ENCODE measurements at places on chromosomes 1 and 21.

DNA sequence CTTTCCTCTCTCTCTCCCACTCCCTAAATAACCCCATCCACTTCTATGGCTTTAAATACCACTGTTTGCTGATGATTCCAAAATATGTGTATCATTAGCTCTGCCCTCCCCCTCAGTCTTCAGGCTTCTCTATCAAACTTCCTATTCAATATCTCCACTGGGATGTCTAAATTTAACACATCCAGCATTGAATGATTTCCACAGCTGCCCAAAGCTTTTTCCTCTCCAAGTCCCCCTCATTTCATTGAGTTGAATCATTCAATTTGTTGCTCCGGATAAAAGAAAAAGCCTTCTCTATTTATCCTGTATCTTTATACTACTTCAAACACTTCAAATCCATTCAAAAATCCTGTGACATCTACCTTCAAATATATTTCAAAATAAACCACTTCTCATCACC lies 225.0 kb downstream of the SEC16B start:
- DNase-seq: no peak

DNA sequence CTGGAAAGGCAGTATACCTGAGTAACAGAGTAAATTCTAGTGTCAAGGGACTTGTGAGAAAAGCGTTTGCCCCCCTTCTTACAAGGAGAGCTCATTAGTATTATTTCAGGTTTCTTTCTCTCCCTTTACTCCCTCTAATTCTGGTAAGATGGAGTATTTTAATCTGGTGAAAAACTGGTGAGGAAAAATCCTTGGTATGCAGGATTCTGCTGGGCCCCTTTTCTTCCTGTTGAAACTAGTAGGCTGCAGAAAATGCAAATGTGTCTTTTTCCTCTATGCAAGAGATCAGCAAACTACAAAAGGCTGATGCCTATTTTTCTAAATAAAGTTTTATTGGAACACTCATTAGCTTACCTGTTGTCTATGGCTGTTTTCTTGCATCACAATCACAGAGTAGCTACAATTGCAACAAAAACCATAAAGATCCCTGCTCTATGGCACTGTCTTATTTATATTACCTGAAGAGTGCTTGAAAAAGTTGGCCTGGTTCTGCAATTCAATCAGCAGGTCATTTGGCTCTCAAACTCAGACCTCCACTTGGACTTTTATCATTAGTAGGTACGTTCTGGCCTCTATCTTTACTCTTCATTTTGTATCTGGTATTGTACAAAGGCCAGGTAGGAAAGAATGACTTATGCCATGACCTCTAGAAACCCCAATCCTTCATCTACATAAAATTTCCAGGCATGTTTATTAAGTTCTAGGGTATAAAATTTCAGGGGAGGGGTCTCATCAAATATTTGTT lies 109.6 kb downstream of the AKT3 start:
- DNase-seq: no peak

- DNase-seq: no peak
Measured at GRCh38 chr1:160086456-160086892, 5.1 kb downstream of the KCNJ9 start.

DNA sequence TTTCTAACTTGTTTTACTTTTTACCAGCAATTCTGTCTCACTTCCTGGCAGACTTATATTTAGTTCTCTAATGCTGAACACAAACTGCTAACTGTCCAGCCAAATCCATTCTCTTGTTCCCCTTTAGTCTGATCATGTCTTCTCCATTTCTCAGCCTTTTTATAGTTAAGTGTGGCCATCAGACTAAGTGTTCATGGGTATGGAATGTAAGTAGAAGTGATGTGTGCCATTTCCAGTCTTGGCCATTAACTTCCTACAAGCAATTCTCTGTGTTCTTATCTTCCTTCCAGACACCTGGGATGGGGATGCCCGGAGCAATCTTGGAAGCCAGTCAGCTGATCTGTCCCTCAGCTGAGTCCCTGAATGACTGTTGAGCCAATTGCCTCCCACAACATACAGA lies 165.8 kb downstream of the ST6GALNAC3 start:
- no peak for DNase-seq

DNA sequence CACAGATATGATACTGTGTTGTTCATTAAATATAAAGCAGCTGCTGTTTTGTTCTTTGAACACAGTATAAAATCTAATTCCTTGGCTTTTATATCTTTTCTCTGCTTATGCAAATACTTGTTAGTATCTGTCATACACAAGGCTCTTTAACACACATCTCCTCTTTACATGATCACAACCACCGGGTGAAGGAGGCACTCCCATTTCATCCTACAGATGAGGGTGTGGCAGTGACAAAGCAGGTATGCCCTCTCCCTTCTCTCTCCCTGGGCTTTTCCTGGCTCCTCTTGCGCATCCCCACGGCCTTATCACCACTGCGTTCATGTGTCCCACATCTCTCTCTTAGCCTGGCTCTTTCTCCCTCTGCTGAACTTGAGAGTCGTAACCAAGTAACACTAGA lies 38.2 kb downstream of the JUN start:
- DNase-seq: no peak

GRCh38 chr1:44471911-44472453 lies 66.9 kb downstream of the RNF220 start:
- no peak for DNase-seq

DNA sequence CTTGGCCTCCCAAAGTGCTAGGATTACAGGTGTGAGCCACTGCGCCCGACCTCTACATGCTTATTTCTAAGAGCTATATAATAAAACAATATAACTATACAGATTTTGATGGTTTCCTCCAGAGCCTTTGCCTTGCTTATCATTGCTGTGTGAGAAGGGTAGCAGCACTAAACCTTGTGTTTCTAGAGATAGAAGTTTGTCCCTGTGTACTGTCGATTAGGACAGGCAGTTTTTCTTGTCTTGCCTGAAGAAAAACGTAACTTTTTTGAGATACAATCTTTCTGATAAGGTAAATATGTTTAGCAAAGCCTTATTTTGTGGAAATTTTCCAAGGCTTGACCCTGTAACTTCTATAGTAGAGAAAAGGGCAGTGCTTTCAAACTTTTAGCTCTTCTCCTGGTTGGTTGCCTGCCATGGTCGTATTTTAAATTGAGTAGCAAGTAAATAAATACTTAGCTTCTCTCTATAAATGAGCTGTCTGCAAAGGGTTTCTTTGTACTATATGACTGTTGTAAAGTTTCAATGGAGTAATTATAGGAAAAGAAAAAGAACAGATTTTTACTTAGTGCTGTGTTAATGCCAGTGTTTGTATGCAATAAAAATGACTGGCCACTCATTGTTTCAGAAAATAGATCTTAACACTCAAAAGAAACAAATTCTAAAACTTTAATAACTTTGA lies 86.4 kb upstream of the CACYBP start:
- no peak for DNase-seq

DNA sequence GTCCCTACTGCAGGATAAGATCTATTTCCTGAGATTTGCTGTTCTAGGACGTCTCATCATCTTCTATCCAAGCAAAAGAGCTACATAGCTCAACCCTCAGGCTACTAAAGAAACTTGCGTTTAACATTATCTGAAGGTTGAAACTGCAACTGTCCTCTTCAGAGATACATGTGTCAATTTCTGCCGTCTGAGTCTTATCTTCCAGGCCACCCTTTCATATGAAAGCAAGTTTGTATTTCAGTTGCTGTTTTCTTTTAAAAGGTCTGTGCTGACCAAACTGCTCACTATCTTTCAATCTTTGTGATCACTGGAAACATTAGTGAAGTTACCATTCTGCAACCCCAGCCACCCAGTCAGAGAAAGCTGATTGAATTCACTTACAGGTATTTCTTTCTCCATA lies 108.6 kb upstream of the RAB3GAP2 start:
- no peak for DNase-seq

GRCh38 chr1:158037866-158038359 lies 44.5 kb downstream of the KIRREL1 start:
- DNase-seq: no peak

- no peak for DNase-seq
Measured at GRCh38 chr1:12342401-12343003, 112.7 kb downstream of the VPS13D start.

DNA sequence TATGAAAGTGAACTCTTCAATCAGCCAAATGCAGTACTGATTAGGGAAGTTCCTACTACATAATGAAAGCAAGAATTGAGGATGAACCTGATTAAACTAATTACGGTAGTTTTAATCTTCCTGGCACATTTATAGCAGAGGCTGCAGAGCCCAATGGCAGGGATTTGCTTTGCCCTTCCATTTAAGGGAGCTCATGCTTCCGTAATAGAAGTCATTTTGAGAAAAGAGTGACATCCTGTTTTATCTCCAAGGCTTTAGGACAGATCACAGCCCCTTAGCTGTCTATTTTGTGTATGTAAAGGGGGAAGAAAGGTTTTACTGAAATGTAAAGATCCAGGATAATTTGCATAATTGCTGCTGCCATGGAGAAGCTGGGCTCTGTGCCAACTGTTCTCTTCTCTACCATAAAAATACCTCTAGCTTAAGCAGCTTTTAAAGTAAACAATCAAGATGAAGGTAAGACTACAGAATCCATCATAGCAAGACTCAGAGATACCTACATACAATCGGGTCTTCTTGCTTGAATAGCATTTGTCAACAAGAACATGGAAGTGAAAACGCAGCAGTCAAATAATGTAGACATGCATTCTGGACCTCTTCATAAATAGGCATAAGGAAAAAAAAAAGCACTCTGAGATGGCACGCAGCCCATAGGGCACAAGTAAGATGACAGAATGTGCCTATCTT lies 62.5 kb downstream of the ASH1L start:
- no peak for DNase-seq

- DNase-seq: no peak
Measured at GRCh38 chr1:109927911-109928321, 17.3 kb downstream of the CSF1 start.

DNA sequence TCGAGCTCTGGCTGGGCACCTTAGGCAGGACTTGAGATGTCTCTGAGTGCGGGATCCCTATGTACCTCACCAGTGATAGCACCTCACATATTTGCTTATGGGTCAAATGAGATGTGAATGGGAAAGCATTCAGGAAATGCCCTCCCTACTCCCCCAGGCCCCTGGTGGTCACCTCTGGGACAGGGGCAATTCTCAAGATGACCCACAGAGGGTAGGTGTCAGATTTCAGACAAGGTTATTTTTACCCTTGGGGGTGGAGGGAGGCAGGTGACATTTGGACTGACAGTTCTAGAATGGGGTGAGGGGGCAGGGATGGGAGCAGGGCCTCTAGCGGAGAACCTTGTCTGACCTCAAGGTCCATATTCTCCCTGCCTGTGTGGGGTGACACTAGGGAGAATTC lies 27.1 kb downstream of the ACOT11 start:
- no peak for DNase-seq

- DNase-seq: no peak
Measured at GRCh38 chr1:229863651-229864545, 203.1 kb upstream of the GALNT2 start.

DNA sequence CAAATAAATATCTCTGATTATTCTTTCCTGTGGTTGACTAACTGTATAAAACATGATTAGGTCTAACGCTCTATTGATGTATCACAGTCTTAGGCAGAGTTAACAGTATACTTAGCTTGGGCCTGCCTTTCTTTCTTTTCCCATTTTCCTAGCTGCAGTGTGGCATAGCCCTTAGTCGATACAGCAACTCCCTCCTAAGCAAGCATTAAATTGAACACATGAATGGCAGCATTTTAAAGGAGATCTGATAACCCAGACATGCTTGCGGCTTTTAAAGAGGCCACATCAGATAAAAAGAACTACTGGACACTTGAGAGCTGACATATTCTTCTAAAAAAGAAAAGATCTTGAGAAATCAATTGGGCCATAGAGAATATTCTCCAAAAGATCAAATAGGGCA lies 312.0 kb upstream of the TMPRSS15 start:
- no peak for DNase-seq

GRCh38 chr1:223609977-223610376 lies 55.5 kb downstream of the CAPN8 start:
- DNase-seq: no peak

- no peak for DNase-seq
Measured at GRCh38 chr1:64846573-64847430, 101.9 kb downstream of the RAVER2 start.

GRCh38 chr21:28283641-28284490 lies 708.8 kb downstream of the LTN1 start:
- DNase-seq: no peak

- DNase-seq: no peak
Measured at GRCh38 chr1:28815533-28816185, 3.7 kb downstream of the OPRD1 start.

GRCh38 chr1:226404063-226404903 lies 3.6 kb downstream of the PARP1 start:
- DNase-seq: no peak

GRCh38 chr1:18408656-18409370 lies 71.9 kb upstream of the KLHDC7A start:
- no peak for DNase-seq

DNA sequence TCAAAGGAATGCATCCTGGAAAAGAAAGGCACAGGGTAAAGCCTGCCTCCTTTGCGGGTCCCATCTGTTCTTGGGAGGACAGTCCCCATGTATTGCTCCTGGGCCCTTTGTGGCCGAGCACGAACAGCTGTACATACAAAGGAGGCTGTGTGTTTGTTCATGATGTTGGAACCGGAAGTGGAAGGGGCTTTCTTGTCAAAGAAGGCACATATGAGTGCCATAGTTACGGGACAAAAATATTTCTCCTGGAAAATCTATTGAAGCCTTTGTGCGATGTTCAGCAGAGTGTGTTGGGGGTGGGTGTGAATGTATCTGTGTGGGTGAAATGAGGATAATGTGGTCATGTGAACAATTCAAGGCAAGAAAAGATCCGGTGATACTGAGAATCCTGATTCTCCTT lies 297.6 kb downstream of the DISC1 start:
- DNase-seq: no peak

GRCh38 chr1:212951947-212952640 lies 1.8 kb downstream of the VASH2 start:
- no peak for DNase-seq

GRCh38 chr1:6162341-6162740 lies 17.8 kb downstream of the CHD5 start:
- no peak for DNase-seq

- DNase-seq: no peak
Measured at GRCh38 chr1:211501711-211502400, 9.9 kb upstream of the RD3 start.

DNA sequence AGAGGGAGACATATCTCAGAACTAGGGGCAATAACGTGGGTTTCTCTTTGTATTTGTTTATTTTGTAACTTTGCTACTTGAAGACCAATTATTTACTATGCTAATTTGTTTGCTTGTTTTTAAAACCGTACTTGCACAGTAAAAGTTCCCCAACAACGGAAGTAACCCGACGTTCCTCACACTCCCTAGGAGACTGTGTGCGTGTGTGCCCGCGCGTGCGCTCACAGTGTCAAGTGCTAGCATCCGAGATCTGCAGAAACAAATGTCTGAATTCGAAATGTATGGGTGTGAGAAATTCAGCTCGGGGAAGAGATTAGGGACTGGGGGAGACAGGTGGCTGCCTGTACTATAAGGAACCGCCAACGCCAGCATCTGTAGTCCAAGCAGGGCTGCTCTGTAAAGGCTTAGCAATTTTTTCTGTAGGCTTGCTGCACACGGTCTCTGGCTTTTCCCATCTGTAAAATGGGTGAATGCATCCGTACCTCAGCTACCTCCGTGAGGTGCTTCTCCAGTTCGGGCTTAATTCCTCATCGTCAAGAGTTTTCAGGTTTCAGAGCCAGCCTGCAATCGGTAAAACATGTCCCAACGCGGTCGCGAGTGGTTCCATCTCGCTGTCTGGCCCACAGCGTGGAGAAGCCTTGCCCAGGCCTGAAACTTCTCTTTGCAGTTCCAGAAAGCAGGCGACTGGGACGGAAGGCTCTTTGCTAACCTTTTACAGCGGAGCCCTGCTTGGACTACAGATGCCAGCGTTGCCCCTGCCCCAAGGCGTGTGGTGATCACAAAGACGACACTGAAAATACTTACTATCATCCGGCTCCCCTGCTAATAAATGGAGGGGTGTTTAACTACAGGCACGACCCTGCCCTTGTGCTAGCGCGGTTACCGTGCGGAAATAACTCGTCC lies 1.3 kb upstream of the OLIG2 start:
- DNase-seq: no peak

Measured in activated CD4-positive, alpha-beta T cell treated with anti-CD3 and anti-CD28 coated beads, Interleukin-2, amount 50 U/mL, for 48 hours (primary cell).